ENCODE measurements at places on chromosomes 2 and 18.

DNA sequence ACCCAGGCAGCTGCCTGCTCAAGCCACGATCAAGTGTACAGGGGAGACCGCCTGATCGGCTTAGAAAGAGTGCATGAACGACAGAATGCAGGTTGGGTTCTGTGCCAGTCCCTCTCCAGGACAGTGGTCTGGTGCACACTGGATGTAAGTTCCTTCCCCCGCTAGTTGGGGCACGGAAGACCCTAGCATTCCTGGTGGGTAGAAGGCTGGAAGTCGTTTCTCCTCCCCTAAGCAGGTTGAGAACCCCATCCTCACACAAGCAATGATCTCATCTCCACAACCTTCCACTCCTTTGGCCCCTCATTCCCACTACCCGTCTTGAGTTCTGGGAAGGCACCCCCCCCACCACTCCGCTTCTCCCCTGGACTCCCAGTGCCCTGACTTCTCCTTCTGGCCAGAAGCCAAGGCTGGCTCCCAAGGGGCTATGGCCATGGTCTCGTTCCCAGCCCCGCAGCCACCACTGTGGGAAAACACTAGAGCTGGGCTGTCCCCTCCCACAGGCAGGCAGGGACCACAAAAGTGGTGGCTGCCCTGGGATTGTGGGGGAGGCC, 1.4 kb upstream of the ANKRD39 start:
- DNase-seq: no peak

DNA sequence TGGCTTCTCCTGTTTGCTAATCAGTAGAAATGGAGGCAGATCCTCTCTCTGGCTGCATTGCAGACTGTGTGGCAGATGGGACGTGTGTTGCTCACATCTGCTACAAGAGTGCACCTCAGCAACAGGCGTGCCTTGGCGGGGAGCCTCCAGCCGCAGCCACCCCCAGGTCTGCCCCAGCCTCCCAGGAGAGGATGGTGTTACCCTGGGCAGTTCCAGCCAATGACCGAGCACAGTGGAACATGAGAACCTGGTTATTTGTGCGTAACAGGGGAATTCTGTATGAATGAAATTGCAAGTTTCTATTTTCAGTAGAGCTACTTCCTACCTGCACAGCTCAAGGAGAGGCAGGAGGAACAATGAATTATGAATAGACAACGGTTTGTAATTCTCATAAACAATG, 130.6 kb upstream of the CBLN2 start:
- no peak for DNase-seq

DNA sequence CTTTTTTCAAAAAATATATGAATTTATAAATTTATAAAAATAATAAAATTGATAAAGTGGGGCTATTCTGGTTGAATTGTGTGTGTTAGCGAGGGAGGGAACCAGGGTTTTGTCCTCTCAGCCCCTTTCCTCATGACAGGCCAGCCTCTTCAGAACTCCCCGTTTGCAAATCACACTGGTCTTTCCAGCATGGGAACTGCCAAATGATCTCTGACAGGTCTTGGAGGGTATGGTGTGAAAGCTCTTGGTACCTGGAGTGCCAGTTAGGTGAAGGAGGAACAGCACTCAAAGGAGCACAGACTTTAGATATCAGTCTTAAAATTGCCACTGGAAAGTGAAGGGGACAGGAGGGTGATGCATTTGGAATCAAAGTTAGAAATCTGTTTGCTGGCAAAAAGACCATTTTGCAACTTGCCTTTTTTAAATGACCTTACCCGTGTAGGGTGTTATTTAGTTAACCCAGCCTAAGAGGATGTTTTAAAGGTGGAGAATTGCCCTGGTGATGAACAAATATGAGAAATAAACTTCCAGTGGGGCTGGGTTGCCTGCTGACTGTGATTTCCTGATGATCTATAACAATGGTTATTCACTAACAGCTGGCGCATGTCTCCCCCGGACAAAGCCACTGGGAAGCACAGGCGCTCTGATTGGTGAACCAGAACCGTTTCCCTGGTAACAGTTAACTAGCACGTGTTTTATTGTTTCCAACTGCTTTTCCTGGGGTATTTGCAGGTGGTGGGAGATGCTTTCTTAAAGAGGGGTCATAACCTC, 85.3 kb upstream of the EFEMP1 start:
- peak; percentile 71 for DNase-seq

DNA sequence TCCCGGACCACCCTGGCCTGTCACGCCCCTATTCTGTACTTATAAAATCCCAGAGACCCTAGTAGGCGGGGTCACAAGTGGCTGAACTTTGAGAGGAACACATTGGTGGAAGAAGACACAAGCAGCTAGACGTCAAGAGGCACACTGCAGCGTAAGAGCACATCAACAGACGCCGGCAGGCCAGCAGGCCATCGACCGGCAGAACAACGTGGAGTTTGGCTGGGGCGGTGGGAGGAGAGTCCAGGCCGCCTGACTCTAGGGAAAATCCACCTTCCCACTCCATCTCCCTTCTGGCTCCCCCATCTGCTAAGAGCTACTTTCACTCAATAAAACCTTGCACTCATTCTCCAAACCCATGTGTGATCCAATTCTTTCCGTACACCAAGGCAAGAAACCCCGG, 601.8 kb upstream of the CDH2 start:
- DNase-seq: no peak

GRCh38 chr18:37443325-37444055, 122.1 kb downstream of the CELF4 start:
- DNase-seq: no peak

- DNase-seq: no peak
Measured at GRCh38 chr2:105296017-105296611, 33.4 kb downstream of the TGFBRAP1 start.

GRCh38 chr2:26924731-26925099, 45.7 kb upstream of the MAPRE3 start:
- DNase-seq: no peak

- DNase-seq: no peak
Measured at GRCh38 chr2:134718817-134719814, at the start of gene TMEM163. TMEM163 (minus strand) TSS chr2:134719000.

GRCh38 chr2:165002638-165003037, 47.3 kb upstream of the SLC38A11 start:
- DNase-seq: no peak

- peak; percentile 60 for DNase-seq
Measured at GRCh38 chr2:225090746-225091145, 48.5 kb upstream of the DOCK10 start.

DNA sequence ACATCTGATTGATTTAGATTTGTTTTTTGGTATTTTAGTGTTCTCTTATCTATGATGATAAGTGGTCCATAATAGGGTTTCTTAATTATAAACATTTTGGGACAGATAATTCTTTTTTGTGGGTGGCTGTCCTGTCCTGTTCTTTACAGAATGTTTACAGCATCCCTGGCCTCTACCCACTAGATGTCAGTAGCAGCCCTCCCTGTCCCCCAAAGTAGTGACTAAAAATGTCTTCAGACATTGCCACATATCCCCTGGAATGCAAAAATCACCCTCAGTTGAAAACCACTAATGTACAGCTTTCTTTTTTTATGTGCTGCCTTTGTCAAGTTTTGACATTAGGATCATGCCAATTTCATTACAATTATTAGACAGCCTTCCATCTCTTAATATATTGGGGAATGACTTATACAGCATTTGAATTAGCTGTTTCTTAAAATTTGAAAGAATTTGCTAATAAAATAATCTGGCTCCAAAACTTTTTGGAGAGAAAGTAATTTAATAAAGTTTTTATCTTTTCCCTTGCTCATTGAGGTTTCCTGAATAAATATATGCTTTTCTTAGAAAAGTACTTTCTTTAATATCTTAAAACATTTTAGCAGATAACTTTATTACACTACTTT, 19.5 kb downstream of the WIPF1 start:
- peak; percentile 73 for DNase-seq

DNA sequence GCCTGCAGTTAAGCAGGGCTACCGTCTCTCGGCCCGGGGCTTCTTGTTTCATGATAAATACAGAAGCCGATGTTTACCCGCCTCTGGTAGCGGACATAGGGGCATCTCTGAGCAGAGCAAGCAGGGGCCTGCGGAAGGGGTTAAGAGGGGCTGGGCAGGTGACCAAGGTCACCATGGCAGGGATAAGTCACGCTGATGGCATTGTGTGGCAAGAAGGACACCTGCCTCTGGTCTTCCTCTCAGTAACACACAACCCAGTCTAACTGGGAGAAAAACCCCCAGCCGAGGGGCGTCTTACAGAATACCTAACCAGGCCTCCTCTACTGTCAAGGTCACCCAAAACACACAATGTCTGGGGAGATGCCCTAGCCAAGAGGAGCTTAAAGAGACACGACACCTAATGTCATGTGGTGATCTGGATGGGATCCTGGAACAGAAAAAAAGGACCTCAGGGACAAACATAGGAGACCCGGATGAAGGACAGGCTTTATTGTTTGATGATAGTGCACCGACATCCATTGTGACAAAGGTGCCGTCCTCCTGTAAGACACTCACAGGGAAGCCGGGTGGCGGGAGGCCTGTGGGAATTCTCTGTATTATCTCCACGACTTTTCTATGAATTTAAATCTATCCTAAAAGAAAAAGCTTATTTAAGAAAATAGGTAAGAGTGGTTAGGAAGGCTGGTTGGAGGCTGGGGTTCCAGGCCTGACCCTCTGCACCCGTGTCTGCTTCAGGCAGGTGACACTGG, 24.8 kb downstream of the SH3BP4 start:
- no peak for DNase-seq

DNA sequence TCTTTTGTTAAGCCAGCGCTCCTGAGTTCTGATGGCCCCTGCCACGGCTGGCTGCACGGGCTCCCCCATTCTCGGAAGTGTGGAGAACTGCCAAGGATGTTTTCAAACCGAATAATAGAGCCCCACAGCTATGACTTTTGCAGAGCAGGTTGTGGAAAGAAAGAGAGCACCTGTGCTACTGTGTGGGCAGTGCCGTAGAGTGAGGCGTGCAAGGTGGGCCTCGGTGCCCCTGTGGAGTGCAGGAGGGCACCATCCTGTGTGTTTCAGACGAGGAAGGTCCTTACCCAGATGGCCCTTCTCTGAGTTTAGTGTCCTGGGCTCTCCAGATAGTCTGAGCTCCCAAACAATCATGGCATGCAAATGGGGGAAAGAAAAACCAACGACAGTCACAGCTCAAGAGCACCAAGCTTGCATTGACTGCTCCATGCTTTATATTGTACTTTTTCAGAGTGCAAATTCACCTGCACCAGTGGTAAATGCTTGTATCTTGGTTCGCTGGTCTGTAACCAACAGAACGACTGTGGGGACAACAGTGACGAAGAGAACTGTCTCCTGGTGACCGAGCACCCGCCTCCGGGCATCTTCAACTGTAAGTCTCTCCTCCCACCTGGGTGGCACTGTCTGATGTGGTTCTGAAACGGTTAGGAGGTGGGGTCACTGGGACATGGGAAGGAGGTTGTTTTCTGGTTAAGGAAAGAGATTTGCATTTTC, 219.4 kb downstream of the LDLRAD4 start:
- DNase-seq: no peak

DNA sequence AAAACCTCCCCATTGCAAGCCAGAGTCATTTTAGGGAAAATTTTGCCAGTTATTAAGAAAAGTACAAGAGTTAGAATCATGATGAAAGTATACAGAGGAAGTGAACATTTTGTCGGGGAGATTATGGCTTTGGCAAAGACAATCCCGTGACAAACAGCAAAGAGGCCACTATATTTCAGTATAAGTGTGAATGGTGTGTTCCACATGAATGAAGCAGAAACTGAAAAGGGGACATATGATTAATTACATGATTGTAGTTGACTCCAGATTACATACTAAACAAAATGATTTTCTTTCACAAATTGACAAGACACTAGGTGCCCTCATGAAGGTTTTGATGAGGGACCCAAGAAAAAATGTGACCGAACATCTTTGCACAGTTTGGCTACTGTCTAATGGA, 42.0 kb downstream of the SP140 start:
- no peak for DNase-seq

DNA sequence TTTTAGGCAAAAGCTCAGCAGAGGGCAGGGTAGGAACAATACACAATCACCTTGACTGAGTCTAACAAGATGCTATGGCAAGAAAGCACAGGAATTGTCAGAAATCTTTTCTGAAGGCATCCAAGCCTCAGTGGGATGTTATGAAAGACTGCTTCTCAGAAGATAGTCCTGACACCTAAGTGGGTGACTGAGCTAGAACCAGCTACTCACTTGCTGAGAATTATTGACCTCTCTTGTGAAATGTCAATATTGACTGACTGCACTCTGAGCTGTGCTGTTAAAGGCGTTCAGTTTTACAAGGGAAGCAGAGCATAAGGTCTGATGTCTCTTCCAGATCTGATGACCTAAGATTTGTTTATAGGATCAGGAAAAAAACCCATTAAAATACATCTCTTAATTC, 46.1 kb downstream of the TACR1 start:
- no peak for DNase-seq

- no peak for DNase-seq
Measured at GRCh38 chr18:74617486-74617885, 19.8 kb downstream of the ZNF407 start.

- DNase-seq: no peak
Measured at GRCh38 chr18:68475883-68476282, 239.0 kb downstream of the TMX3 start.

GRCh38 chr2:187037310-187037709, 188.3 kb upstream of the ZSWIM2 start:
- DNase-seq: peak; percentile 23

DNA sequence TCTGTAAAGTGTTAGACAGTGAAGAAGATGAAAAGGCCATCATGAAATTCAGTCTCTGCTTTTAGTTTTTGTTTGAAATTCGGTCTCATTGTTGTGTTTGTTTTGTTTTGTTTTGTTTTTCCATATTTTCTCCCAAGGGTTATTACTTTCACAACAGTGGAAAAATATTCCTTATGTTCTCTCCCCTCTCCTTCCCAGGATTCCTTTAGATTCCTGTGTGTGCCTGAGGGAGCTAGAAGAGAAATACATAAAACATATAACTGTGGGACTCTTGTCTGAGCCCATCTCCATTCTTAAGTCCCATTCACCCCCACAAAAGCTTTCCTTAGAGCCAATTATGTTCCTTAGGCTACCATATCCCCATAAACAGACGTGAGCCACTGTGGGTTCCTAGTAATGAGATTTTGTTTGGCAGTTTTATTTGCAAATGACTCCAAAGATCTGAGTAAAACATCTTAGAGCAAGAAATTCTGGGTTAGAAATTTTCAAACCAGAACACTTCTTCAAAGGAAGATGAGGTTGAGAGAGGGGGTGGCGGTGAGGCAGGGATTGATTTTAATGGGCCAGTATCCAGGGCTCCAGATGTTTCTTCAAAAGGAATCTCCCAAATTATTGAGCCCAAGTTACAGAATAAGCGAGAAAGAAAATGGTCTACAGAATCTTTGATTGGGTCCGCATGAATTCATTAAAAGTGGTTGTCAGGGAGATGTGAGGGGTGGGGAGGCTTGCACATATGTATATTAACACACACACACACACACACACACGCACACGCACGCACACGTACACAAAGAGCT, 157.8 kb upstream of the TNP1 start:
- DNase-seq: no peak

Data from EL (cell line).